Glutamatergic neuron (in vitro differentiated cells): ENCODE measurements at places on chromosomes 1 and 21.
A peak's percentile ranks its signal among the peaks of the same experiment; 100 is the strongest.

DNA sequence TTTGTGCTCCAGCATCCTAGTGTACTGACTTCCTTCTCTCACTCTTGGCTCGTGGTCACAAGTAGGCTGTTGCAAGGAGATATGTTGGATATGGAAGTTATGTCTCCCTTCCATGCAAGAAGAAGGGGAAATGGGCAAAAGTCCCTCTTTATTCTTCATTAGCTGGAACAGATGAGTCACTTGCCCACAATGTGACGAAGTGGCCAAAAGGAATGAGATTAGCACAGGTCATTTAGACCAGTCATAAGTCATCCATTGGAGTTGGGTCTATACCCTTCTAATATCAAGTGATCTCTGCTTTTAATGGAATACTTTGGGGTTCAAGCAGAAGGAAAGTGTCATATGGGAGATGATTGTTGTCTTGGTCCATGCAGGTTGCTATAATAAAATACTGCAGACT lies 91.2 kb upstream of the NGF start:
- no peak for DNase-seq

- DNase-seq = peak; percentile 56
Observed at GRCh38 chr1:107139833-107140702, 771 bp upstream of the NTNG1 start.

DNA sequence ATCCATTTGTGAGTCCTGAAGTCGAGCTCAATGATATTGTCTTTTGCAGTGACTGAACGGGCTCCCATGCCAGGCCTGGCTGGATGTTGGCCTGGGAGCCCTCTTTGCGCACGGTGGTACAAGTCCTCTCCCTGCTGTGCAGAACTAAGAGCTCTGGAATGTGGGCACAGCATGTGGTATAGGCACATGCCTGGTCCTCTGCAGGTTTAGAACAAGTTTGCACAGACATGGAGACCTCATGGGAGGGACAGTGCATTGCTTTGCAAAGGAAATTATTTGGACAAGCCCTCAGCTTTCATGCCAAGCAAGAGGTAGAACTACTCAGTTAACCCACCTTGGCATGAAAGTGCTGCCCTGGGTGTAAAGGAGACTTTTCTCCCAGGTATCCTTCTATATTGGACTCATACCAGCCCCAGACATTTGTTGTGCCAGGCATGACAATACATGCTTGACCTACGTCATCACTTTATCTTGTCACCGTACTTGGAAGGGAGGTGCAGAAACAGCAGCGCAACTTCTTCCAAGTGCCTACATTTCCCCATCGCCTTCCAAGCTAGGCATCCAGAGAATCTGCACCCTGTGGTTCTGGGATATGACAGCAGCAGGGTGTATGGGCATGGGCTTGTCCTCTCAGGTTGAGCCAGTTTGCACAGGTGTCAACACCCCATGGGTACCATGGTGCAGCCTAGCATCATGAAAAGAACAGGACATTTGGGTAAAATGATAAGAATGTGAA lies 37.6 kb upstream of the MRPS6 start:
- DNase-seq = no peak

GRCh38 chr1:30976143-30976542 lies 67.6 kb upstream of the SDC3 start:
- DNase-seq = no peak

GRCh38 chr1:22976461-22977243 lies 4.0 kb upstream of the LACTBL1 start:
- DNase-seq = peak; percentile 74
